ENCODE measurements at places on chromosomes 12 and 14. TPM values are rescaled to one million over a fixed set of nuclear protein-coding genes. Genes with fewer than 3 reads are reported as not detected.

DNA sequence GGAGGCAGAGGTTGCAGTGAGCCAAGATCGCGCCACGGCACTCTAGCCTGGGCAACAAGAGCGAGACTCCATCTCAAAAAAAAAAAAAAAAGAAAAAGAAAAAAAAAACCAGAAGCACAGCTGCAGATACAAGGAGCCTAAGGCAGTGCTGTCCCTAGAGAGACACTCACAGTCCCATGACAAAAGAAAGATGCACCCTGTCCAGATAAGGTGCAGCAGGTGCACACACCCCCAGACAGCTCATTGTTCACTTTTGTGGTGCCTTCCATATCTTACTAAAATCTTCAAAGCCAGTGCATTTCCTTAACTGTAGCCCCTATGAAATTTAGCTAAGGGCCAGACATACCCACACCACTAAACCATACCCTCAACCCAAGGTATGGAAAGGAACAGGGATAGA is 7.7 kb upstream of the NRL start:
- no peak for DNase-seq
- H3K4me1 ChIP-seq, result no peaks in the 10 kb centered on the region
- H3K27me3 ChIP-seq, result no peaks in the 10 kb centered on the region

DNA sequence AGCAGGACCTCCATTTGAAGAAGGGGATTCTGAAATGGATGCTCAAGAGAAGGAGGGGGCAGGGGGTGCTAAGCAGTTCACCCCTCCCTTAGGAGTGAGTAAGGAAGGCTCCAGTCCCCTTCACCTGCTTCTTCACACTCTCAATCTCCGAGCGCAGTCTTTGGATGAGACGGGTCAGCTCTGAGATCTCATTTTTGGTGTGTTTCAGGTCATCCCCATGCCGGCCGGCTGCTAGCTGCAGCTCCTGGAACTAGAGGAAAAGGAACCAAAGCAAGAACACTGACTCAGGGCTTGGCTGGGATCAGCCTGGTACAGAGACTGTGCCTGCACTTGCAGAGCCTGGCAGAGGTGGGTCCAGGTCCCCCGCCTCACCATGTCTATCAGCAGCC is 7.3 kb downstream of the KRT73 start:
- H3K27me3 ChIP-seq, result peaks cover 29% of the 10 kb centered on the region
- no peaks in the 10 kb centered on the region for H3K36me3 ChIP-seq
- H3K27ac ChIP-seq, result no peak overlapping the region
- no peaks in the 10 kb centered on the region for H3K4me1 ChIP-seq
- no peak overlapping the region for H3K4me3 ChIP-seq

DNA sequence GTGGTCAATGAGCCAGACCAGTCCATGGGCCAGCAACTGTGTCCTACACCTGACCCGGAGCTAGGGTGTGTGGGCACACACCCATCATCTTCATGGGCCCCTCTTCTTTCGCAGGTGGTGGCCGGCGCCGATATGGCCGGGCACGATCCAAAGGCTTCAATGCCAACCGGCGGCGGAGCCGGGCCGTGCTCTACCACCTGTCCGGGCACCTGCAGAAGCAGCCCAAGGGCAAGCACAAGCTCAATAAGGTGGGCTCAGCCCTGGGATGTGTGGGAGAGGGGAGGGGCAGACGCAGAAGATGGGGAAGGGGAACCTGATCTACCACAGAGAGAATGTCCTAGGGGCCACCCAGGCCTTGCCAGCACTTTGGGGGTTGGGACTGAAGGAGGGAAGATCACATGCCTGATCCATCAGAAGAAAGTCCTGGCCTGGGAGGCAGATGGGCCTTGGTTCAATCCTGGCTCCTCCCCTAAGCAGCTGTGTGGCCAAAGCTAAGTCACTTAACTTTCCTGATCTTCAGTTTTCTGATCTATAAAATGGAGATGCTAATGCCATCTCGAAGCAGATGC is 3.8 kb downstream of the KCNH3 start:
- H3K36me3 ChIP-seq, result no peaks in the 10 kb centered on the region
- no peak overlapping the region for H3K4me3 ChIP-seq
- peaks cover 13% of the 10 kb centered on the region for H3K27me3 ChIP-seq
- H3K27ac ChIP-seq, result no peak overlapping the region
- no peaks in the 10 kb centered on the region for H3K4me1 ChIP-seq

GRCh38 chr14:100063314-100063941 is 1.8 kb upstream of the EVL start:
- H3K27me3 ChIP-seq, result no peaks in the 10 kb centered on the region
- H3K27ac ChIP-seq, result peak overlapping the region; percentile 89
- H3K4me3 ChIP-seq, result no peak overlapping the region

GRCh38 chr12:92466391-92467305 is 236.1 kb upstream of the PLEKHG7 start:
- no peak overlapping the region for H3K27ac ChIP-seq
- no peaks in the 10 kb centered on the region for H3K36me3 ChIP-seq

DNA sequence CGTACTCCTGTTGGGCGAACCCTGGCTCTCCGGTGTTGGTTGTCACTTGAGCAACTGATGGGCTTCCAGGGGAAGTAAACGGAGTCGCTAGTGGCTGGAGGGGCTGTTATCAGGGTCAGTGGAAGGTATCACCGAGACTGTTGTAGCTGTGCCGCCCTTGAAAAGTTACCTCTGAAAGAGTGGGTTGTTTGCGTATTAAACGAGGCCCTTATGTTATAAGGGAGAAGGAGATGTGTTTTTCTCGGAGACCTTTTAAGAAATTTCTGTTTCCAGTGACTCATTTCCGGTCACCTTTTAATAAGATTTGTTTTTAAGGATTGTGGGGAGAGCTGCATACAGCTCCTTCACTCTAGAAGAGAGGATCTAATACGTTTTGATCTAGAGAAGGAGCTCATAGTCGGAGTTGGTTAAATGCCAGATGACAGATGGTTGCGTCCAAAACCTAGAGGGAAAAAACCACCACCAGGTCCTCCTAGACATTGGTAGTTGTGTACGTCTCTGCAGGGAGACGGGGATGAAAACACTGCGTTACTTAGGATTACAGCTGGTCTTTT is 750 bp upstream of the DBX2 start:
- no peak for DNase-seq
- H3K4me3 ChIP-seq, result peak overlapping the region; percentile 31
- H3K4me1 ChIP-seq, result no peaks in the 10 kb centered on the region
- peaks cover 9% of the 10 kb centered on the region for H3K27me3 ChIP-seq
- H3K36me3 ChIP-seq, result no peaks in the 10 kb centered on the region
- H3K27ac ChIP-seq, result no peak overlapping the region

DNA sequence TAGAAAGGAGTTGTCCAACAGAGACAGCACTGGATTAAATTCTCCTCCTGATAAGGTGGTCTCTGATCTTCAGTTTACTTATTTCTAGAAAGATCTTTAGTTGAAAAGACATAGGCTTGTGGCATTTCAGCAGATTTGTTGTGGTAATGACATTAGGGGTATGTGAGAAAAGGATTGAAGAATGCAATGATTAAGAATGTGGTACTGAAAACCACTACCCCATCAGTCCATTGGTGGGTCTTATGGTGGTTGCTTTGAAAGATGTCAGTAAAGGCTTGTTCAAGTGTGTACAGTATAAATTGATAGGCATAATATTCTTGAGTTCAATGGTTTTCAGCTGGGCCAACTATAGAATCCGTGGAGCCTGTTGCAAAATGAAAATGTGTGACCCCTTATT is 10.8 kb downstream of the PPFIBP1 start:
- no peaks in the 10 kb centered on the region for H3K36me3 ChIP-seq
- H3K27ac ChIP-seq, result no peak overlapping the region
- no peak overlapping the region for H3K4me3 ChIP-seq
- no peaks in the 10 kb centered on the region for H3K27me3 ChIP-seq
- H3K4me1 ChIP-seq, result peaks cover 3% of the 10 kb centered on the region

DNA sequence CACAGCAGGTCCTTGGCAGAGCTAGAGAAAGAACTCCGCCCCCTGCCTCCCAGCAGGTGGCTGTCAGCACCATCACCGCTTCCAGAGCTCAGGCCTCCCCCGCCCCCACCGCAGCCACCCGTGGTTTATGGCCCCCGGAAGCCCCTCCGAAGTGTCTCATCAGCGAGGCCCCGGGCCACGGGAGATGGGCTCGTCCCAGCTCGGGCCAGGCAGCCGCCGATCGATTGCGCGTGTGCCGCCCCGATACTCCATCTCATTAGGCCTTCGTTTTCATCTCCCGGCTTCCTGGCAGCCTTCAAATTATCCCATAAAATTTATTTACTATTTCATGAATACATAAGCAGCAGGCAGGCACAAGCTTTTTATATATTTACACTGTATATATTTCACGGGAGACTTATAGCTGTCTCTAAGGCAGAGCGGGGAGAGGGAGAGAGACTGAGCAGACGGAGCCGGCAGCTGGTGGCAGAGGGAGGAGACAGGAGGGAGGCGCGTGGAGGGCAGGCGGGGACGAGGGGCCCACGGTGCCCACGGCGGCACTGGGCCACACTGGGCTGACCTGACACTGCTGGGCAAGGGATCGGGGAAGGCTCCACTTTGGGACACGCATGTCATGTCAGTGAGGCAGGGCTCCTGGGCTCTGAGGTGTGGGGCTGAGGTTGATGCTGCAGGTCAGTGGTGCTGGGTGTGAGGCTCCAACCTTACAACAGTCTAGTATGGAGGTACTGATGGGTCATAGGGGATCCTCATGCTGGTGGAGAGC is 241.2 kb downstream of the RBM19 start:
- no peak overlapping the region for H3K27ac ChIP-seq
- H3K4me3 ChIP-seq, result no peak overlapping the region
- no peak for DNase-seq
- no peaks in the 10 kb centered on the region for H3K27me3 ChIP-seq
- no peaks in the 10 kb centered on the region for H3K36me3 ChIP-seq

DNA sequence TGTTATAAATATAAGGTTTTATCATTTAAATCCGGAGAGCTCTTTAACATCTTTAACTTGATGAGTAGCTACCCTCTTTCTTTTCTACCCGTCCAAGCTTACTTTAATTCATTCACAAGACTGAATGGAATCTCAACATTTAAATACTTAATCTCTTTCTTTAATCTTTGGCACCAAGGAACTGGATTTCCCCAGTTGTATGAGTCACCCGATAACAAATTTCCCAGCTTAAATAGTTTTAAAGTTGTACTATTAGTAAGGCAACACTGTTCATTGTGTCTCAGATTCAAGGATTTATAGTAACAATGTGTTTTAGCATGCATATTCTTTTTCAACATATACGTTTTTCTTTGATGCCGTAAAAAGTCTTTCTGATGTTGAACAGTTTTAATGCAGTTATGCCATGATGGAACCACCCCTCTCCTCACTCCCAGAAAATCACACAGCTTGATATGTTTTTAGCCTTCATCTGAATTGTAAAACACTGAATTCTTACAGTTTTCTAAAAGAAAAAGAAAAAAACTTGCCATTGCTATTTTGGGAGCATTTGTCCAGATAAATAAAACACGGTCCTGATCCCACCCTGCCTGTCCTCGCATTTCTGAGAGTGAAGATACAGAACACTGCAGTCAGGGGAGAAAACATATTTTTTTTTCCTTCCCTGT is 16.0 kb upstream of the LRP6 start:
- H3K27me3 ChIP-seq, result no peaks in the 10 kb centered on the region
- no peak overlapping the region for H3K4me3 ChIP-seq
- no peaks in the 10 kb centered on the region for H3K4me1 ChIP-seq
- no peaks in the 10 kb centered on the region for H3K36me3 ChIP-seq
- DNase-seq, result peak; percentile 38
- no peak overlapping the region for H3K27ac ChIP-seq

GRCh38 chr14:49849213-49849847 is 3.3 kb downstream of the NEMF start:
- DNase-seq, result no peak
- H3K27me3 ChIP-seq, result no peaks in the 10 kb centered on the region
- H3K27ac ChIP-seq, result no peak overlapping the region
- H3K4me1 ChIP-seq, result peaks cover 5% of the 10 kb centered on the region
- H3K36me3 ChIP-seq, result peaks cover 32% of the 10 kb centered on the region
- no peak overlapping the region for H3K4me3 ChIP-seq

GRCh38 chr14:68882235-68882634 is 89.4 kb upstream of the ZFP36L1 start:
- H3K36me3 ChIP-seq, result peaks cover 86% of the 10 kb centered on the region
- H3K27me3 ChIP-seq, result no peaks in the 10 kb centered on the region
- peaks cover 3% of the 10 kb centered on the region for H3K4me1 ChIP-seq
- DNase-seq, result no peak
- H3K27ac ChIP-seq, result no peak overlapping the region

- no peak for DNase-seq
- no peaks in the 10 kb centered on the region for H3K36me3 ChIP-seq
- H3K27ac ChIP-seq, result no peak overlapping the region
These were observed 59.8 kb downstream of the PRMT8 start for GRCh38 chr12:3550839-3551238.

DNA sequence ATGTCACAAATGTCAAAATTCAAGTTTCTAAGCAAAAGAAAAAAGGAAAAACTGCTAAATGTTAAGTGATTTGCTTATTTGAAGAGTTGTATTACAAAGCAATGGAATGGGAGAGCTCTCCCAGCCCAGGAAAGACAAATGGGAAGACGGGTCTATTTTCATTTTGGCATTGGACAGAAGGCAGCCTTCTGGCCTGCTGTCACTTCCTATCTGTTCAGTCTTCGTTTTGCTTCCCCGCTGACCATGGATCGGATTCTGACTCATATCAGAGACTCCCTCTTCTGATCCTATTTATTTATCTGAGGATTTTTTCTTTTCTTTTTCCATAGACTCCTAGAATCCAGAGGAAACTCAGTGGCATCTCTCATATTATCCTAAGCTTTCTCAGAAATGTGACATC is 634.9 kb downstream of the DIO2 start:
- no peaks in the 10 kb centered on the region for H3K36me3 ChIP-seq
- no peaks in the 10 kb centered on the region for H3K27me3 ChIP-seq
- H3K27ac ChIP-seq, result no peak overlapping the region
- DNase-seq, result no peak
- no peaks in the 10 kb centered on the region for H3K4me1 ChIP-seq

- H3K27ac ChIP-seq, result no peak overlapping the region
- H3K36me3 ChIP-seq, result no peaks in the 10 kb centered on the region
- DNase-seq, result no peak
- no peak overlapping the region for H3K4me3 ChIP-seq
- no peaks in the 10 kb centered on the region for H3K4me1 ChIP-seq
These were observed 34.0 kb upstream of the CLMN start for GRCh38 chr14:95353664-95354063.

- DNase-seq, result no peak
- H3K36me3 ChIP-seq, result no peaks in the 10 kb centered on the region
- no peaks in the 10 kb centered on the region for H3K4me1 ChIP-seq
- no peak overlapping the region for H3K4me3 ChIP-seq
- no peak overlapping the region for H3K27ac ChIP-seq
These were observed 850 bp downstream of the SMOC1 start for GRCh38 chr14:69880044-69880487.

Gene SMCO3
- polyA plus RNA-seq, result 0.06 TPM

Gene SUPT16H
- 27.7 TPM for polyA plus RNA-seq

Gene ZDHHC22
- polyA plus RNA-seq, result not detected

Gene PRR4
- 4.5 TPM for polyA plus RNA-seq

All from small intestine (tissue), 16 donors.